ENCODE measurements at places on chromosomes 5 and 9. TPM values are rescaled to one million over a fixed set of nuclear protein-coding genes. Genes with fewer than 3 reads are reported as not detected.

- no peak for DNase-seq
Observed at GRCh38 chr5:78795757-78796156, 147.2 kb upstream of the LHFPL2 start.

Gene PLAC8L1
- polyA plus RNA-seq, result 1.1 TPM

DNA sequence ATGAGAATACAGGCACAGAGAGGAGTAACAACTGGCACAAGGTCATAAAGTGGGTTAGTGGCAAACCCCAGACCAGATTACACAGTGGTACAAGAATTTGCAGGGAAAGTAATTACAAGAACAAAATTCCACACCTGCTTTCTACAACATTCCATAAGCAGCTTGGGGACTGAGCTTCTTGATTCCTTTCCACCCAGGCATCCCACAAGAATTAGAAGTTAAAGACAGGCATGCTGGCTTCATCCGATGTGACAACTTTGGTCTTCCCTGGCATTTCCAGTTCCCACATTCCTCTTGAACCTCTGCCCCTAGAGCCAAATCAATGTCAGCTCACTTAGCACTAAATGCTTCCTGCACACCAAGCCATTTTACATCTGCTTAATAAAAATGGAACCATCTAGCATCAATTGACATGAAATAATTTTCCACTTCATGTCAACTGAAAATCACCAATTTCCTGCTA lies 435.8 kb upstream of the PAPPA start:
- no peak for DNase-seq

GRCh38 chr5:32507738-32508434 lies 63.3 kb upstream of the ZFR start:
- no peak for DNase-seq

GRCh38 chr5:159182691-159183090 lies 26.7 kb downstream of the RNF145 start:
- no peak for DNase-seq

DNA sequence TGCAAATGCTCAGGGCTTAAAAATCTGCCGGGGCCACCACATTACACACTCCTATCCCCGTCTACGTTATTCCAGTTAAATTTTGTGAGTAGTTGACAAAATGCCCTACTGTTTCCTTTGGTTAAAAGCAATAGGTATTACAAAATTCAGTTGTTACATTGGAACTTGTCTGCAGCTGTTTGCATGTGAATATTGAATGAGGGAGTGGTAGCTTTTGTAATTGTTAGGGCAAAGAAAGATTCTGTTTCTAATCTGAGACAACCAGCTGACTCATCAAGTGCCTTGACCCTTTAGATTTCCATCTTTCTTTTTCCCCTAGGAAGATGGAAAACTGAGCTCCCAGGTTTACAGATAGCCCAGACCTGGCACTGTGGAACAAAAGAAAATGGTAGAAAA lies 30.2 kb downstream of the MAML1 start:
- no peak for DNase-seq
